MCF 10A (cell line): ENCODE measurements at places on chromosomes 7 and 10. TPM values are rescaled to one million over a fixed set of nuclear protein-coding genes. Genes with fewer than 3 reads are reported as not detected.

Gene FAM25G
- total RNA-seq, result not detected in 2 replicates

Gene NUTM2E
- 0.12 and 0.37 TPM in 2 replicates for total RNA-seq

Gene EFCAB10
- not detected in 2 replicates for total RNA-seq

Gene RBM20
- not detected in 2 replicates for total RNA-seq

GRCh38 chr7:45258533-45259226 lies 101.1 kb downstream of the RAMP3 start:
- DNase-seq, result no peak
- H3K4me1 ChIP-seq, result no peaks in the 10 kb centered on the region
- no peak overlapping the region for H3K27ac ChIP-seq
- H3K4me3 ChIP-seq, result no peak overlapping the region
- H3K36me3 ChIP-seq, result no peaks in the 10 kb centered on the region

GRCh38 chr7:106216517-106216922 lies 68.3 kb downstream of the NAMPT start:
- no peaks in the 10 kb centered on the region for H3K27me3 ChIP-seq
- H3K36me3 ChIP-seq, result peaks cover 7% of the 10 kb centered on the region
- peaks cover 36% of the 10 kb centered on the region for H3K4me1 ChIP-seq

- no peak overlapping the region for H3K4me3 ChIP-seq
- H3K36me3 ChIP-seq, result no peaks in the 10 kb centered on the region
- DNase-seq, result no peak
- peaks cover 23% of the 10 kb centered on the region for H3K4me1 ChIP-seq
- no peaks in the 10 kb centered on the region for H3K27me3 ChIP-seq
- no peak overlapping the region for H3K27ac ChIP-seq
These were observed 241.6 kb downstream of the CAMK1D start for GRCh38 chr10:12590675-12591659.

DNA sequence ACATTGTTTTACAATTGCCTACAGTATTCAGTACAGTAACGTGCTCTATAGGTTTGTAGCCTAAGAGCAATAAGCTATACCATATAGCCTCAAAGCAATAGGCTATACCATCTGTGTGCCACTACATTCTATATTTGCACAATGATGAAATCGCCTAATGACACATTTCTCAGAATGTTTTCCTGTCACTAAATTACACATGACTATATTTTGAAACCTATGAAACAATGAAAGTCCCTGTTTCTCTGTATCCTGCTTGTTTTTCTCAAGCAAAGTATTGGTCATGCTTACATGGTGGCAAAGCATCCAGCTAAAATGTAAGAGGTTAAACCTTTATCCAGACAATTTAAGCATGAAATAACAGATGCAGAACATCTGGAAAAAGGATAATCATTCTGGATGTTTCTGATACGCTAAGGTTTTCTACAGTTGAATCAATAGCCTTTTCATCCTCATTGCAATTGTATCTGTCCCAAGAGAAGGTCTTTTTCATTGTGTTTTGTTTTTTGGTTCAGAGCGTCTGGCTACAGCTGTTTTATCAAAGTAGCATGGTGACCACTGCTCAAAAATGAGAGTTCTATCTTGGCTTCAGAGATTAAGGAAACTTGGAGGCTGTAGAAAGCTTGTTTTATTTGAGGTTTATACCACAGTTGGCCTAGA lies 81.7 kb downstream of the CSTF2T start:
- no peaks in the 10 kb centered on the region for H3K4me1 ChIP-seq
- H3K4me3 ChIP-seq, result no peak overlapping the region
- DNase-seq, result no peak
- H3K27me3 ChIP-seq, result no peaks in the 10 kb centered on the region
- no peak overlapping the region for H3K27ac ChIP-seq

GRCh38 chr7:25886387-25887240 lies 265.4 kb upstream of the NFE2L3 start:
- no peaks in the 10 kb centered on the region for H3K4me1 ChIP-seq
- H3K27ac ChIP-seq, result no peak overlapping the region
- no peak overlapping the region for H3K4me3 ChIP-seq
- H3K36me3 ChIP-seq, result no peaks in the 10 kb centered on the region
- peaks cover 51% of the 10 kb centered on the region for H3K27me3 ChIP-seq

DNA sequence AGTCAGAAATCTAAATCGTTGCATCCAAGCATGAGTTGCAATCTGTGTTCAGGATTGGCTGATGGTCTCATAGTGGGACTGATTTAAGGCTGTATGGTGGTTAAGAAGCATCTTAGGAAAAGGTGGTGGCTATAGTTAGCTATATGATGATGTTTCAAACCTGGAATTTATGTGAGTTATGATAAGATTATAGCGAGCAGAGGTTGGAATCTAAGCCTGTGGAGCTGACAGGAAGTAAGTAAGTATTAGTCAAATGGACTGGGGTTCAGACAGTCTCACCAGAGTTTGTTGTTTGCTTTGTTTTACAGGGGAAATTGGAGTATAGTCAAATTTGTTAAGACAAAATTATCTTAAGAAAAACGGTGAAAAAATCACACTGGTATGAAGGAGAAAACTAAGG lies 56.7 kb downstream of the ANKRD7 start:
- DNase-seq, result no peak
- H3K4me1 ChIP-seq, result no peaks in the 10 kb centered on the region
- H3K36me3 ChIP-seq, result no peaks in the 10 kb centered on the region
- H3K4me3 ChIP-seq, result no peak overlapping the region
